ENCODE measurements at places on chromosomes 4 and X. TPM values are rescaled to one million over a fixed set of nuclear protein-coding genes. Genes with fewer than 3 reads are reported as not detected.

DNA sequence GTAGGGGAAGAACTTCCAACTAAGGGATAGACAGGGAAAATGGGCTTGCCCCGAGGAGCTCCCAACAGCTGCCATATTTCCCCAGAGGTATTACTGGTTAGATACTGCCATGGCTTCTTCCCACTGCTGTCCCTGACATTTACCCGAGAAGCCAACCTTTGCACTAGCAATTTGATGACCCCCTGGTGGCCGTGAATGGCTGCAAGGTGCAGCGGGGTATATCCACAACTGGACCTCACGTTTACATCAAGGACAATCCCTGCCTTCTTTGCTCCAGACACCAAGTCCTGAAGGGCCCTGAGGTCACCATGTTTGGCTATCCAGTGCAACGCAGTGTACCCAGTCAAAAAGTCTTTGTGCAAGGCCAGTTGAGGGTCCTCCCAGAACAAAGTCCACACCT is 2.3 kb downstream of the SOWAHB start:
- no peak for DNase-seq

GRCh38 chr4:95093936-95094929 is 336.5 kb downstream of the BMPR1B start:
- no peak for DNase-seq

DNA sequence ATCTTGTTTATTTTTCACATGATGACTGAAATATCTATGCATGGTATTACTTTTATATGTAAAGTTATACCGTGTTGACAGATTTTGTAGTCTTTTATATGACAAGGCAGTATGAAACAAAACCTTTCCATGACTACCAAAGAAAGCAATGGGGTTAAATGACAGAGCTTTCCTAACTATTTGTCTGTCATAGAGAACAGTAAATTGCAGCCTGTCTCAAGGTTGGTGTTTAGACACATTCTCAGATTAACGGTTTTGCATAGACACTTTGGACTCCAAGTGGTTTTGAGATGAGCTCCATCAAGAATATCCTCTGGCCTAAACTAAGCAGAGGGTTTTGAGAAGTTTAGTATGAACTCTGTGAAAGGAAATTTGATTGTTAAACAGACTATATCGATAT is 180.7 kb upstream of the TENM3 start:
- no peak for DNase-seq

The PNMA6A gene
- not detected for total RNA-seq

DNA sequence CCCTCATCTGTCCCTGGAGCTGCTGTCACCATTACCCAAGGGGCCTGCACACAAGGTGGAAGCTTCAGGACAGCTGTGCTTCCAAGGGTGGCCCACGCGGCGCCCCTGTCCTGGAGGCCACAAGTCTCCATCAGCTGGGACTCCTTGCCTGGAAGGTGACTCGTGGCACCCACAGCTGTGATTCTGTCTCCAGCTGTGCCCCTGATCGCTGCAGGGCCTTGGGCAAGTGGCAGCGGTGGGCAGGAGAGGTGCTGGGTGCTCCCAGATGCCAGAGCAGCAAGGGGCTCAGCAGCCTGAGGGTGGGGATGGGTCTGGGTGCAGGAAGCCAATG is 9.0 kb upstream of the DUSP9 start:
- no peak for DNase-seq

- DNase-seq: no peak
These were observed 7.5 kb downstream of the HCFC1 start for GRCh38 chrX:153964105-153964504.

DNA sequence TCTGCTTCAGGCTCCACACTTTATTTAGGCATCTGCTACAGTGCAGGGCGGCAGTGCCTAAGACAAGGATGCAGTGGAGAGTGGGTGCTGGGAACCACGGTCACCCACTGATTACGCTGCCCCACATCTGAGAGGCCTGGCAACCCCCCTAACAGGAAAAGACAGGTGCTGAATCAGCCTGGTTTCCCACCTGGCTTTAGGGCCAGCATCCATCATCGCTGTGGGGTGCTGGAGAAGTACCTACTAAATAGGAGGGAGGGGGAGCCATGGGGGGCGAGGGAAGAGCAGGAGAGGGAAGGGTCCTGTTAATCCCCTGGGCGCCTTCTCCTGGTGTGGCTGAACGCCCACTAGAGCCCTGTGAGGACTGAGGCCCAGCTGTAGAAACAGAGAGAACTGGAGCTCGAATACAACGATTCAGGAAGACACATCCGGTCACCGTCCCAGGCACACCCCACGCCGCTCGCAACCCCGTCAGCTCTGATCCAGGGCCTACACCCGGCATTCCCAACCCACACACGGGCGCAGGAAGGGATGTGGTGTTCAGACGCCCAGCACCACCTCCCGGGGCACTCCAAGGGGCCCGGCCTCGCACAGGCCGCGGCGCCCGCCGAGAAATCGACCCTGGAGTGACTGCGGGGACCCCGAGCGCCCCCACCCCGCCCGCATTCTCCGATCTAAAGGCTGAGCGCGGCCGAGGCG is 554 bp downstream of the DCTD start:
- no peak for DNase-seq
